Testis (tissue), 5 donors: ENCODE measurements at places on chromosomes 2 and 18. TPM values are rescaled to one million over a fixed set of nuclear protein-coding genes. Genes with fewer than 3 reads are reported as not detected.

GRCh38 chr2:189002079-189002478 is 27.9 kb downstream of the COL3A1 start:
- no peaks in the 10 kb centered on the region for H3K27me3 ChIP-seq
- no peak for DNase-seq
- no peaks in the 10 kb centered on the region for H3K4me1 ChIP-seq
- H3K27ac ChIP-seq = no peak overlapping the region
- no peak overlapping the region for H3K4me3 ChIP-seq

DNA sequence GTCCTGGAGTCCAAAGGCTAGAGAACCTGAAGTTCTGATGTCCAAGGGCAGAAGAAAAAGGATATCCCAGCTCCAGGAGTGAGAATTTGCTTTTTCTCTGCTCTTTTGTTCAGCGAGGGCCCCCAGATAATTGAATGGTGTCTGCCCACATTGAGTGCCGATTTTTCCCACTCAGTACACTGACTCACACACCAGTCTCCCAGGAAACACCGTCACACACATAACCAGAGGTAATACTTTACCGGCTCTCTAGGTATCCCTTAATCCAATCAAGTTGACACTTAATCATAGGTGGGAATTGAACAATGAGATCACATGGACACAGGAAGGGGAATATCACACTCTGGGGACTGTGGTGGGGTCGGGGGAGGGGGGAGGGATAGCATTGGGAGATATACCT is 161.5 kb downstream of the WDR7 start:
- no peaks in the 10 kb centered on the region for H3K36me3 ChIP-seq
- no peak overlapping the region for H3K27ac ChIP-seq
- H3K4me3 ChIP-seq = no peak overlapping the region
- H3K4me1 ChIP-seq = no peaks in the 10 kb centered on the region
- no peaks in the 10 kb centered on the region for H3K27me3 ChIP-seq

SERPINB2 gene
- not detected for total RNA-seq

- H3K36me3 ChIP-seq = no peaks in the 10 kb centered on the region
- peaks cover 10% of the 10 kb centered on the region for H3K4me1 ChIP-seq
- H3K4me3 ChIP-seq = no peak overlapping the region
Measured at GRCh38 chr2:33166287-33166881, 219.6 kb downstream of the LTBP1 start.
